ENCODE measurements at places on chromosomes 3 and 15.

DNA sequence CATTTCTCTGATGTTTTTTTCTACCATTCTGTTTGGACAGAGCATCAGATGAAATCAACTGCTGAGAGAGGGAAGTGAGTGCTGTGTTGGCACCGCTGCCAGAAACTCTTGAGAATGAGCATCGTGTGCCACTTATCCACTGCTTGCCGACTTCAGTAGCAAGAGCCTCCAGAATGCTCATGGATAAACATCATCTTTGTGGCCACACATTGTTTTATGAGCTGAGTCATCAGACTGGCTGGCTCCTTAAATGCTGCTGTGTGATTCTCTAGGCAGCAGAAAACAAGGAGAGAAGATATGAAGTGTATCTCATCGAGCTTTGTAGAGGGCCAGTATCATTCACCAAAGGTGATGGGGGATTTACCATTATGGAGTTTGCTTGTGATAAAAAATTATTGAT, 3.4 kb upstream of the DOCK3 start:
- no peak for DNase-seq

- DNase-seq, result no peak
These were observed 654.6 kb upstream of the LMCD1 start for GRCh38 chr3:7847021-7847420.

DNA sequence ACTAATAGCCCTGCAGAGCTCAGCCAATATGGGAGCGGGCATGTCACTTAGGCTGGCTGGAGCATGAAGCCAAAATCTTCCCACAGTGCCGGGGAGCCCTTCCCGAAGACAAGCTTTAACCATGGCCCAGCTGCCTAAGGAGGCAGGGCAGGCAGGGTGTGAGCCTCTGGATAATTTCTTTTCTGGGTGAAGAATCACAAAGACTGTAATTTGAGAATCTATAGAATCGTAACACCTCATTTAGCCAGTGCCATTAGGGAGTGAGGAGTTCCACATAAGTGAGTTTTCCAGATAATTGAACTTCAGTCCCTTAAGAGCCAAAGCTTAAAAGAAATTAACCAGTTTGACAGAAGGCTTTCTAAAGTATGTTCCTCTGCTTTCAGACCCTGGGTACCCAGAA, 40.2 kb upstream of the TLE3 start:
- DNase-seq, result no peak

DNA sequence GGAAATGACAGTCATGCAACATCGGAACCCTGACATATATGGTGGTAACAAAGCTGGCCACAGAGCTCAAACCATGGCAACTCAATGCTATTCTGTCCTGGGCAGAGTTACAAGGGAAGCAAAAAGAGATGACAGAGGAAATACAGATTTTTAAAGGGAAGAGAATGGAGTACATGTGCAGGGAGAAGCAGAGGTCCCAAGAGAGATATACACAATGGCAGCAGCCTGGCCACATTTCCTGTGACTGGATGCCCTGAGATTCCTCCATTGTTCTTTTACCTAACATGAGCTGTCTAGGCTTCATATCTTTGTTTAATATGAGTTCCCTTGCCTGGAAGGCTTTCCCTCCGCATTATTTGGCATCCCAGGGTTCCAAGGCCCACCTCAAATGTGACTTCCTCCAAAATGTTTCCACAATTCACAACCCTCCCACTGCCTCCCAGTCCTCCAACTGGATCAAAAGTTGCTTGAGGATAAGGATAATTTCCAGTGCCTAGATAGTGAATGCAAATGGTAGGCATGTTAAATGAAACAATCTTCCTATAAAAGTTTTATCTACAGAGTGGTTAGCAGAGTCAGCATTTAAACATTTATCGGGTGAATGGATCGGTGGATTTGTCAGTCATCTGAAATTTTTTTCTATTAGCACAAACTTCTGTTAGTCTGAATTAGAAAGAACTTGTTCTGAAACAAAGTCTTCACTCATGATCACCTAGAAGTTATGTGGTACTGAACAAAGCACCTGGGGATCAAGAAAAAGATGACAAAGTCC, 86.2 kb downstream of the DHX30 start:
- no peak for DNase-seq

DNA sequence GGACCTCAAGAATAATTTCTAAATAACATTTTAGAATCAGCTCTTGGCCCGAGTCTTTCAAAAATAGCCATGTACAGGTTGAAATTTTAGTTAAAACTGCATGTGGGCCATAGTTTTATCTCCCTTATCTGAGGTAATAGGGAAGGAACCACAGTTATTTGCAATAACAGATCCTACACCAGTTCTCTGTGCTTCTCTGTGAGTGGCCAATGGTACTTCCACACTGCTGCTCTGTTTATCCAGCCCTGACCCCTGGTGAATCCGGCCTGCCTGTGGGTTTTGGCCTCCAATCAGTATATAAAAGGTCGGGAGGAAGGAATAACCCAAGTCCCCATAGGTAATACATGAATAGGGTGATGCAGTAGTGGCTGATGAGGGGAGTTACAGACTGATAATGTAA, 48.0 kb upstream of the TNIK start:
- no peak for DNase-seq

DNA sequence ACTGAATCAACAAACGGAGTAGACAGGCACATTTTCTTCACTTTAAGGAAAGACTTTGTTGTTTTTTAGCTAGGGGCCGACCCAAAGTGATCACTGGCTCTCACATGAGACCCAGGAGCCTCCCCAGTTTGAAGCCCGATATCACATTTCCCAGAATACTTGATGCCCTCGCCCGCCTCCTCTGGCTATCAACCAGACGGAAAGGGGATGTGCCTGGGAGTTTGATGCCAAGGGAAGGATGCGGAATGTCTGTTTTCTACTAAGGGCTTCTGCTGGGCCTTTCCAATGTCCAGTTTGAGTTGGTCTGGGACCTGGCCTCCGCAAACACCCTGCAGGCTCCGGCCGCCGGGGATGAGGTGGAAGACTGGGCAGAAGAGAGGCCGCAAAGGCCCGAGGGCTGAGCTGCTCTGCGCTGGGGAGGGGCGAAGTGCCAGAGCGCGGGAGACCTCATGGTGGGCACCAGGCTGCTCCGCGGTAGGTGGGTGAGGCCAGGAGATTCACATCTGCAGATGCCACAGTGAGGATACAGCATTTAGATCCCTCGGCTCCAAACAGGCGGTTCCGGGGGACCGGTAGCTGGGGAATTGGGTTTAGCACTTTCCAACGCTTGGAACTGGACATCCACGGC, 491 bp upstream of the ZNF774 start:
- peak; percentile 28 for DNase-seq

GRCh38 chr3:73561494-73561893, 63.2 kb downstream of the PDZRN3 start:
- no peak for DNase-seq

DNA sequence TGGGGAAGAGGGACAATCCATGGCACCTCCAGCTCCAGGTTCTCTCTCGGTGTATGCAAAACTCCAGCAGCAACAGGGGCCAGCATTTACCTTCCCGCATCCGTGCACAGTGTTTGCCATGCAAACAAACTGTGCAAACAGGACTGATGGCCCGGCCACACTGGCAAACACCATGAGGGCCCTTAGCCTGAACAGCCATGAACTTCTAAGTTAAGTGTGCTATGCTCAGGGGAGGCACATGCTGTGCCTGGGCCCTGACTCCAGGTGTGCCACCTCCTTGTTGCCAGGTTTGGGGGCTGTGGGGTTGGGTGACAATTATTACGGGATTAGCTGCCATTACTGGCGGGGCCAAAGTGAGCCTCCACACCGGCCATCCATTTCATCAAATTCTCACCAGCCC, 57.5 kb downstream of the CACNA2D2 start:
- DNase-seq, result no peak

GRCh38 chr3:172591125-172591605, 67.9 kb upstream of the TNFSF10 start:
- DNase-seq, result no peak

- no peak for DNase-seq
These were observed 6.4 kb downstream of the POC1A start for GRCh38 chr3:52147804-52148203.

DNA sequence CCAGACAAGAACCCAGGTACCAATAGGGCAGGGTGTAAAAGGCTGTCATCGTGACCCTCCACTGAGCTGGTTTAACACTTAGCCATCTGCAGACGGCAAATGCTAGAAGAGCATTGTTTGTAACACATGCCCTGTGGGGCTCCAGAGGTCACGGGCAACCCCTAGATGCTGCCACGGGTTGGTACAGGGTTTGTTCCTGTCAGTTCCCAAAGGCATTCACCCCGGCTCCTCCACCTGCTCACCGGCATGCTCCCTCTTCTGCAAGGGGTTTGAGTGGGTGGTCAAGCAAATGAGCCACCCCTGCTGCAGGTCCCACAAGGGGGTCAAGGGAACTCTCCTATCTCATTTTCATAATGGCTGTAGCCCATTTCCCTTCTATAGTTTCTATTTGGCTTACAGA, 229.3 kb downstream of the ZPLD1 start:
- no peak for DNase-seq

- DNase-seq, result no peak
These were observed 533.0 kb upstream of the SEMA6D start for GRCh38 chr15:47184003-47184907.

GRCh38 chr3:65734382-65734781, 304.3 kb downstream of the MAGI1 start:
- no peak for DNase-seq

DNA sequence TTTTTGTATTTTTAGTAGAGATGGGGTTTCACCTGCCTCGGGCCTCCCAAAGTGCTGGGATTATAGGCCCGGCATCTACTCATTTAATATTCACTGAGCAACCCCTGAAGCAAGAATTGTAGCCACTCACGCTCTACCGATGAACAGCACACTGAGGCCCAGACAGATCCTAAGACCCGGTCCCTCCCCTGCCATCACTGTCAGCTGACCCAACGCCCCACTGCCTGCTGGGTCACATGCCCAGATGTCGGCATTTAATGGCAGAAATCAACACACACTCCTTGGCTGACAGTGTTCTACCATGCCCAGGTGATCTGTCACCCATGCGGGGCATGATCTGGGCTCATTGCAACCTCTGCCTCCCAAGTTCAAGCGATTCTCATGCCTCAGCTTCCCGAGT, 3.2 kb upstream of the TMEM89 start:
- no peak for DNase-seq

DNA sequence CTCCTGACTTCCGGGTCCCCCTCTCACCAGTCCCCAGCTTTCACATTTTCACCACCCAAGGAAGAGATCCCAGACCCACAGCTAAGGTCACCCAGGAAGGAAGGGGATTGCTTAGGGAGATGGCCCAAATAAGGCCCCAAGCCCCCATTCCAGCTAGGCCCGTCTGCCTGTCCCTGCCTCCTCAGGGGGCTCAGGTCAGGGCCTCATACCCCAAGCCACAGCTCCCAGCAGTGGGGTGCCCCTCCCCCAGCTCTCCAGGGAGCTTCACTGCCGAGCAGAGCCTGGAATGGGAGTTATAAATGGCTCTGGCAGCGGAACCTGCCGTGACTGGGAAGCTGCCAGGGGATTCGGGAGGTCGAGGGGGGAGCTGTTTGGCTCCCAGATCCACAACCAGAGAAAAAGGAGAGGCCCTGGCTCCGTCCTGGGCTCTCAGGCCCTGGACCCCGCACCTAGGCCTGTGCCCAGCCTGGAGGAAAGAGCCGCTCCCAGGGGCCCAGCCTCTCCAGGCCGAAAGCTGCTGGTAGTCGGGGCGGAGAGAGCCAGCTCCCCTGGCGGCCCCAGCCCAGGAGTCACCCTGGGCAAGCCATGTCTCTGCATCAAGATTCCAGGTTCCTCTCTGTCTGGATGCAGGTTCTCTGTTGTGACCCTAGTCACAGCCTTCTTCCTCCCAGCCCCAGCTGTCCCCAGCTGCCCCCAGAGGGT, 550 bp downstream of the CCDC9B start:
- DNase-seq, result no peak

- DNase-seq, result no peak
These were observed 15.9 kb downstream of the TGM5 start for GRCh38 chr15:43250785-43251184.

DNA sequence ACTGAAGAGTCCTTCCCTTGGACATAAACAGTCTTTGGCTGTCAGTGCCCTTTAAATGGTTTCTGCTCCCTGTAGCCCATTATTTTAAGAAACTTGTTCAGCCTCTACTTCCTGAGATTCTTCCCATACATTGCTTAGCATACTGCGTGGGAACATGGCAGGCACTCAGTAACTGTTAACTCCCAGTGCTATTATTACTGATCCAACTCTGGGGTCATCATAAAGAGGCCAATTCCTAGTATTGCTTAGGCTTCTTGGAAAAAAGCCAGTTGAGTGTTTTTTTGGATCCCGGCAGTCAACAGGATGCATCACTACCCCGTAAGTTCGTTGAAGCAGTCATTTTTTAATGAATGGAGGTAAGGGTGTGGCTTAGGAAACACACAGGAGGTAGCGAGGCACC, 206.2 kb upstream of the ADAMTS9 start:
- no peak for DNase-seq
